Camera-type eye (tissue), 1 donor: ENCODE measurements at places on chromosomes 11 and 22. TPM values are rescaled to one million over a fixed set of nuclear protein-coding genes. Genes with fewer than 3 reads are reported as not detected.

Gene NXPE1
- not detected for total RNA-seq

Gene BIRC2
- total RNA-seq = 90.1 TPM

Gene KCNJ1
- total RNA-seq = not detected

Gene ACTN3
- 0.49 TPM for total RNA-seq

Gene ZNRF3
- 12.2 TPM for total RNA-seq

Gene MIOX
- not detected for total RNA-seq

Gene NPAS4
- total RNA-seq = 0.82 TPM

Gene MEI1
- 0.82 TPM for total RNA-seq
